ENCODE measurements at places on chromosomes 4 and X.
A peak's percentile ranks its signal among the peaks of the same experiment; 100 is the strongest.

DNA sequence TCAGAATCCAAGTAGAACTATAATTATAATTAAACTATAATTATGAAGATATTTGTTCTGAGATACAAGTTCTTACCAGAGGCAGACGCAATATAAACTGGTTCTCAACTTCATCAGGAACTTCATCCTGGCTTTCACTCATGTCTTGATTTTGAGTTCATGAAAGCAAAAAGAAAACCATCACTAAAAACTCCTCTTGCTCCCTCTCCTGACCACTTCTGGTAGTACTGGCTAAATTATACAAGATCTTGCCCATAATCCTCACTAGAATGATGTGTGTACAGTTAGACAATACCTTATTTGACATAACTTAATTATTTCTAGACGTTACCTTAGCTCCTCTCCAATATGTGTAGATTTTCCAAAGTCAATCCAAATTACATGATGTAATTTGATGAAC lies 3.7 kb downstream of the TAF7L start:
- peak; percentile 6 for DNase-seq

DNA sequence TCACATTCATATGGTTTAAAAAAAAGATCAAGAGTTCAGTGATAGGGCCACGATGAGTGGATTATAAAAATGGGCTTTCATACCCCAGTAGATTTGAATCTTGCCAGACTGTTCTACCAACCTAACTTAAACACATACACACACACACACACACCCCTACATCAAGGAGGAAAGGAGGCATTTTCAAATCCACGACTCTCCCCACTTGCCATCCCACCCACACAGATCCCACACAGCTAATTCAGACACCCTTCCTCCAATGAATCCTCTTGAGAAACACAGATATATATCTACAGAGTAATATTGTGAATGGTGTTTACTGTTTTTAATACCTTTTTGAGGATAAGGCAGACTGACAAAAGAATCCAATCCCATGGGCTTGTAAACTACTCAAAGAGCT lies 16.8 kb downstream of the SUPT20HL1 start:
- DNase-seq, result no peak

GRCh38 chrX:107775000-107775733 lies 420 bp downstream of the TSC22D3 start:
- no peak for DNase-seq

- DNase-seq, result no peak
Observed at GRCh38 chr4:171636606-171637005, 176.6 kb upstream of the GALNTL6 start.

DNA sequence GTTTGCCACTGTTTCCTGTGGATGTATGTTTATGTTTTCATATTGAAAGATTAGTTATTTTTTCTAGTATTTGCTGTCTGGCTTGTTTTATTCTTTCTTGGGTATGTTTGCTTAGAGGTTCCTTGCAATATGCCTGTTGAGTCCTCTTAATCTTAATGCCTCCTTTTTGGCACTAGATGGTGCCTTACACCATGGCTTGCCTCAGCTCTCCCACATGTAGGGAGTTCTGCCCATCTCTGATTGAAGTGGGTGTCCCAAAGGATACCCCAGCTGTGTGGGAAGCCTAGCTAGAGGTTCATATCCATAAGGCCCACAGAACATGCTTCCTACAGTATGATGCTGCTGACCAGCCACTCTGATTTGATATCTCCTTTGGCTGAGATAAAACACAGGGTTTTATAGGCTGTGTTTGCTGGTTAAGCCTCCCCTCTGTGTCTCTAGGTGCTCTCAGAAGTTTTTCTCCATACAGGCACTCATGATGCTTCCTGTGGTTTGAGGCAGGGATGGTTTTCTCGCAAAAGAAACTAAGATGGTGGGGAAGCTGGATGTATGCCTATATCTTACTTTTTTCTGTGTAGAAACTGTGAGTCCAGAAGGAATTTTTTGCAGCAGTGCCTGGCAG lies 162.4 kb downstream of the ASB9 start:
- no peak for DNase-seq

GRCh38 chr4:185839194-185839712 lies 27.3 kb upstream of the SORBS2 start:
- no peak for DNase-seq

GRCh38 chrX:5155301-5155700 lies 1073.4 kb downstream of the NLGN4X start:
- DNase-seq, result no peak

DNA sequence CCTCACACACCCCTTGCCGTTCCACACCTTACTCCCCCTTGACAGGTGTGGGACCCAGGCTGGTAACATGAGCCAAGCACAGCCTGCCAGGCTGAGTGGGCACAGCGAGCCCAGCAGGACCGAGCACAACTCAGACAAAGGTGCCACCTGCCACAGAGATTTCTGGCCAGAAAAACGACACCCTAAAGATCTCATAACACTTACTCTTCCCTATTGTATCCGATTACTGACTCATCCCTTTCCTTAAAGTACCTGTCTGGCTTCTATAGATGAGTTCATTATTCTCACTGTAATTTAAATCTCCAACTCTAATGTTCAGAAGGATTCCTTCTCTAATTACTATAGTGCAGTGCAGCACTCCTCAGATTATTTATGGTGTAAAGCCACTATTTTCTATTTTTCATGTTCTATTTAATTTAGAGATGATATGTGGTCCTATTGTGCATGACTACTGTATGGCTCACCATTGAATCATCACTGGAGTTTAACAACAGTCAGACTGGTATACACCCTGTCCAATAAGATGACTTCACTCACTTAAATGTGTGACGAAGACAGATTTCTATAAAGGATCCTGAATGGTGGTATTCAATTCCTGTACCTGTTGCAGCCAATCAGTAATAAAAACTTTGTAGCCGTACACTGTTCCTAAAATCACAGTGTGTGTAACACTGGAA lies 7.6 kb upstream of the SYTL5 start:
- DNase-seq, result no peak

DNA sequence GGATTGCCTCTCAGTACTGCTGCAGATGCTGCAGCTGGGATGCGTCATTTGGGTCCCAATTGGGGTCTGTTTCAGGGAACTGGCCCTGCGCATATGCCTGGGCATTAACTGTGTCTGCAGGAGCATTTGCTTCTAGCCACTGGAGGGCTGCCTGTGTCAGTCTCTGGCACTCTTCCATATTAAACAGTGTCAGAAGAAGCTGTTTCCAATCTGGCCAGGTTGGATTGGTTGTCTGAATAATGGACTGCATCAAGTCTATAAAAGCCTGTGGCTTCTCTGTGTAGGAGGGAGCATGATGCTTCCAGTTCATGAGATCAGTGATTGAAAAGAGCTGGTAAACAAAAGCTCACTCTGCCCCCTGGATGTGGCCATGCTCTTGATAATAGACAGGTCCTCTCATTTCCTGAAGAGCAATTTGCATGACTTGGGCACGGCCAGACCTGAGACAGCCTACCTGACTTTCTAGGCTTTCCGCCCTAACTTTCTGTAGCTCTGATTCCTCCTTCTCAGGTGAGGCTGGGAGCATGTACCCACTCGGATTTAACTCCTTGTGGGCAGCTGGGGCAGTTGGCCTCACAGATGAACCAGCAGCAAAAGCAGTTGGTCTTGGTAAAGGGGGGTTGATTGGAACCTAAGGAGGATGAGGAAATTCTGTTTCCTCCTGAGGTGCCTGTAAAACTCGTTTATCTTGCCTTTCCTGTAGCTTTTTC lies 29.2 kb downstream of the SULT1E1 start:
- DNase-seq, result no peak

GRCh38 chr4:117477925-117478324 lies 392.5 kb upstream of the TRAM1L1 start:
- no peak for DNase-seq

- no peak for DNase-seq
Observed at GRCh38 chr4:80187677-80188076, 9.6 kb upstream of the PRDM8 start.

DNA sequence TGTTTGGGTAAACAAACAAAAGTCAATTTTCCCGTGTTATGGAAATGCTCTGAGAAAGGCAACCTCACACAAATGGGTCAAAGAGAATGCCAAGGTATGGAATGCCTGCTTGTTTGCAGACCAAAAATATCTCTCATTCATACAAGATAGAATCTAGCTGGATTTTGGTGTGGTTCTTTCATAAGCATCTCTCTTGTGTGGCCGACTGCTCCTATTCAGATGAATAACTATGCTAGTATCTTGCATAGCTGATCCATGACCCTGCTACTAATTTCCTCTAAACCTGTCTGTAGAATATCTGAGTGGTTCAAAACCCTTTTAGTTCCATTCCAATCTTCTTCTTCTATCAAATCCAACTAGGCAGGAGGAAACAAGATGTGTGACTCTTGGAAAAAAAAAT lies 28.2 kb upstream of the SORBS2 start:
- no peak for DNase-seq

DNA sequence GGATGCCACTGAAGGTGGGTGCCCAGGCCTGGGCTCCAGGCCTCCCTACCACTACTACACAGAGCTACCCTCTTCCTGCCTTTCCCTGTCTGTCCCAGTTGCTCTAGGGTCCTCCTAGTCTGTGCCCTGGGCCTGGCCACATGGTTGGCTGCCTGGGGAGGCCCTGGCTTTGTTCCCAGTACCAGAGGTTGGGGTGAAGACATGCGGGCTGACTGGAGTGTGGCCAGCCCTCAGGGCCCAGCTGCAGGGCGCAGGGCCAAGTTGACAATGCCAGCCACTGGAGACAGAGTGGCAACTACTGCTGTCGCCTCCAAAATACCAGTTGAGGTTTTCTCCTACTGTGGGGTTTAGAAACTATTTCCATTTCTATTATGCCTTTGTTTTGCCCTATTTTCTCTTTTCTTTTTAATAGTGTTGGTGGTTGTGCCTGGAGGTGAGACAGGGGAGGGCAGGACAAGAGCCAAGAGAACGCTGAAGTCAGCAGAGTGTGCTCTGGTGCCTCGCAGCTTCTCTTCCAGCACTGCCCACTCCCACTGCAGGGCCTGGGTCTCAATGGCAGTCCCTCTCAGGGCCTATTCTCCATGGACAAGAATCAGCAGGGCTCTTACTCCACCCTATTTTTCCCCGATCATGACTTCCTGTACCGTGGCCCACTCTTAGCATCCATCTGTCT lies 32.2 kb upstream of the XPNPEP2 start:
- no peak for DNase-seq

DNA sequence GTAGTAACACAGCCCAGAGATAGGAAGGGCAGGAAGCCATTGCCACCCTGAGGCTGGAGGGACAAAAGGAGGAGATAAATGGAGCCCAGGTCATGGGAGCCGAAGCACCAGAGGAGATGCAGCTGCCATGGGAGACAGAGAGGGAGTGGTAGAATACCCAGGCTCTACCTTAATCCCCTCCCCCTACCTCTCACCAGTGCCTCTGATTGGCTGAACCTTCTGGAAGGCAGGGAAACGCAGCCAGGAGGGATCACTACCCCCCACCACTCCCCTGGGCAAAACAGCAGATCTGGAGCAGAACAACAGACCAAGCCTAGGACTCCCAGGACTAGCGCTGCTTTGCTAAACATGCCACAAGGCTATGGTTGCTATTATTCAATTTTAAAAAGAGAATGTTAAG lies 114.2 kb downstream of the ZNF827 start:
- no peak for DNase-seq

- DNase-seq, result no peak
Observed at GRCh38 chr4:188221090-188221489, 81.8 kb downstream of the TRIML1 start.
